Nephron progenitor cell (in vitro differentiated cells): ENCODE measurements at places on chromosomes 12 and 14.

GRCh38 chr14:93137864-93138263 lies 22.1 kb upstream of the ITPK1 start:
- DNase-seq, result no peak

DNA sequence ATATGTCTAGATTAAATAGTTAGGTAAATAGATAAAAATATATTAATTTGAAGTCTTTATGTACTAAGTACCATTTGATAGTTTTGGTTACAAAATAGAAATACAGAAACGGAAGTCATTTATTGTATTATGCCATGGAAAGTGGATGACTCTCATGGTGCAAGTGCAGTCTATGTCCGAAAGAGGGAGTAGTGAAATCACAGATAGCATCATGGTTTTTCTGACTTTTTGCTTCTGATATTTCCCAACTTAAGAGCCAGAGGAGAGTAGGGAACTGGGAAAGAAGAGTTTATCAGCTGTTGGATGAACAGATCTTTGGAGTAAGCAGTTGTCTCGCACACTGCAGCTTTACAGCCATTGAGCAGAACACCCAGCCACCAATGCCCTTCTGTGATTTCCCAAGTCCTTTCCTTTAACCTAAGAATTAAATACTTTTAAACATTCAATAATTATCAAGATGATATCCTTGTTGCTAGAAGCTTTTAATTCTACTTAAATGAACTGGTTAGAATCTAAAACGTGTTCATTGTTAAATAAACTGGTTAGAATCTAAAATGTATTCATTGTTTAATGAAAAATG lies 18.4 kb upstream of the SRGAP1 start:
- DNase-seq, result no peak

- no peak for DNase-seq
Observed at GRCh38 chr12:14279845-14280244, 85.6 kb upstream of the ATF7IP start.

DNA sequence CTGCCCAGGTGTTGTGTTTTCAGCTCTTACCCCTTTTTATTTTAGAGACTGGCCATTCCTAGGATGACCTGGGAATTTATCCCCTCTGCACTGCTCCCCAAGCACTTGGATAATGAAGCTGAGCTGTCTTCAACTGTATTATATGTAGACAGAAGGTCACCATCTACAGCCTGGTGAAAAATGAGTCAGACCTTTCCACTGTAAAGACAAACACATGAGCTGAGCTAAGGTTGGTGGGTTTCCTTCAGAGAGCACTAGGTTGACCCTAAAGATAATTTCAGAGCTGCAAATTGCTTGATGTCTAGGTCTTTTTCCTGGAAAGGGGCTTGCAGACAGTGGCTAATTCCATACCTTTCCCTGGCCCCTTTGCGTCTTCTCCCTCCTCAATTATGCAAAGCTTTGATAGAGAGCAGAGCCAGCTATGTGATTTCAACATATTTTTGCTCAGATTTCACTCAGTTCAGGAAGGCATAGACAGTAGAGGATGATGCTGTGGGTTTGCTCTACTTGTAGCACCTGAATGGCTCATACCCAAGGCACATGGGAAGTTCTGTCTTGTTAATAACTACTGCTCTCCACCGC lies 9.2 kb upstream of the IKZF4 start:
- DNase-seq, result no peak

- DNase-seq, result peak; percentile 11
Observed at GRCh38 chr12:75720812-75721641, 209.6 kb upstream of the KRR1 start.

- DNase-seq, result no peak
Observed at GRCh38 chr12:44385964-44386363, 490.2 kb downstream of the NELL2 start.

DNA sequence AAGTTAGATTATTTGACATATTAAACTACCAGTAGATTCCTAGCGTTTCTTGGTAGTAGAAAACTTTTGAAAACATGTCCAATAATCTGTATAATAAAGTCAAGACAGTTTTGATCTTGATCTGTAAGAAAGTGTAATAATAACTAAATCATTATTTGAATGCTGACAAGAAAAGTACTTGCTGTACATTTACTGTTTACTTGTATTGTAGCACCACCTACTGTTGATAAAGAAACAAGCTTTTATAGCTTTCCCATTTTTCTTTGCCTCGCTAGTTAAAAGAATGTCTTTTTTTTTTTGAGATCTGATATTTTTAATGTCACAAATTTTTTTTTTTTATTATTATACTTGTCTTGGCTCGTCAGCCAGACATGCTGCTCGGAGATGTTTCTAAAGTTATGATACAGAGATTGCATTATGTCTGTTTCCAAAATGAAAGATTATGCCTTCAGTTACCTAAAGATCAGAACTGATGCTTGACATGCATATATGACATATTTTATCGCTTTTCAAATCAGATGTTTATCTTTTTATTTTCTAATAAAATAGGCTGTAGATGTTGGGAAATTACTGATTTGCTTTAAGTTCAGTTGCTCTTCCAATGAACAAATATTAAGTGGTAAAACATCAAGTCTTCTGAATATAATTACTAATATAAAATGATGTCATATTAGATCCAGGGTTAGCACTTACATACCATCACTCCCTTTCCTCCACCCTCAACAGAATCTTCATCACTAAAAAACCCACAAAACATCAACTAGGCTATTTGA lies 140.5 kb downstream of the AKAP6 start:
- no peak for DNase-seq
